Activated CD4-positive, alpha-beta memory T cell treated with anti-CD3 and anti-CD28 coated beads, Interleukin-2, amount 10 ng/mL, durations not matched to agents 7 days and 5 days (primary cell): ENCODE measurements at places on chromosomes 6 and 20. TPM values are rescaled to one million over a fixed set of nuclear protein-coding genes. Genes with fewer than 3 reads are reported as not detected.

- H3K36me3 ChIP-seq = no peaks in the 10 kb centered on the region
- H3K27ac ChIP-seq = no peak overlapping the region
- H3K4me3 ChIP-seq = no peak overlapping the region
- DNase-seq = no peak
- H3K4me1 ChIP-seq = no peaks in the 10 kb centered on the region
- no peaks in the 10 kb centered on the region for H3K27me3 ChIP-seq
These were observed 254.6 kb upstream of the NT5E start for GRCh38 chr6:85195243-85195642.

DNA sequence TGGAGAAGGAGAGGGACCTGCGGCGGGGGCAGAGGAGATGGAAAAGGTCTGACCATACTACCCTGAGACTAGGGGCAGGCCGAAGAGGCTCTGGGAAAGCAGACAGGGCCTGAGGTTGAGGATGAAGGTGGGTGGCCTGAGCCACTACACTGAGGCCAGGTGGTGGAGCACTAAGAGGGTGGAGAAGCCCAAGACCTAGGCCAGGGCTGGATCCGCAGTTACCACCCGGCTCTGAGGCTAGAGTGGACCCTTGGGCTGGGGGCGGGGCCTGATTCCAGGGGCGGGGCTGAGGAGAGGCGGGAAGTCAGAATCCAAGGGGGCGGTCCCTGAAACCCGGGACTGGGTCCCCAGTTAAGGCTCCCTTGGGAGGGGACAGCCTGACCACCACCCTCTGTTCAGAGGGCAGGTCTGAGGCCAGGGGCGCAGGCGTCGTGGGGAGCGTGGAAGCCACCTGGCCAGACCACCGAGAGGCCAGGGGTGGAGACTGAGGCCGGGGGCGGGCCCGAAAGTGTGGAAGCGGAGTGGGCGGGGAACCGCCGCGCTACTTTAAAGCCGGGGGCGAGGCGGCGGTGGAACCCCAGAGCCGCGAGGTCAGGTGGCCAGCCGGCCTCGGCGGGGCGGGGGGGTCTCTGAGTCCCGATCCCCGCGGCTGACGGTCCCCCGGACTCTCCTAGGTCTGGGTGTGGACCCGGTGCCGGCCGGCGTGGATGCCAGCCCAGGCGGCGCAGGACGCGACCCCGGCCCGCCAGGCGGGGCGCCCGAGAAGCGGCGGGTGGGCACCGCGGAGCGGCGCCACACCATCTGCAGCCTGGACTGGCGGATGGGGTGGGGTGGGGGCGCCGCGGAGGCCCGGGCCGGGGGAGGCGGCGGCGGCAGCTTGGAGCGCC lies 8.3 kb downstream of the CCM2L start:
- H3K4me1 ChIP-seq = peaks cover 23% of the 10 kb centered on the region
- H3K27me3 ChIP-seq = peaks cover 70% of the 10 kb centered on the region
- H3K4me3 ChIP-seq = peak overlapping the region; percentile 68
- H3K27ac ChIP-seq = no peak overlapping the region

- no peak for DNase-seq
- H3K4me3 ChIP-seq = no peak overlapping the region
- H3K27me3 ChIP-seq = peaks cover 15% of the 10 kb centered on the region
- no peaks in the 10 kb centered on the region for H3K36me3 ChIP-seq
- peaks cover 5% of the 10 kb centered on the region for H3K4me1 ChIP-seq
- H3K27ac ChIP-seq = no peak overlapping the region
These were observed 14.1 kb upstream of the KCNG1 start for GRCh38 chr20:51036827-51037531.

DNA sequence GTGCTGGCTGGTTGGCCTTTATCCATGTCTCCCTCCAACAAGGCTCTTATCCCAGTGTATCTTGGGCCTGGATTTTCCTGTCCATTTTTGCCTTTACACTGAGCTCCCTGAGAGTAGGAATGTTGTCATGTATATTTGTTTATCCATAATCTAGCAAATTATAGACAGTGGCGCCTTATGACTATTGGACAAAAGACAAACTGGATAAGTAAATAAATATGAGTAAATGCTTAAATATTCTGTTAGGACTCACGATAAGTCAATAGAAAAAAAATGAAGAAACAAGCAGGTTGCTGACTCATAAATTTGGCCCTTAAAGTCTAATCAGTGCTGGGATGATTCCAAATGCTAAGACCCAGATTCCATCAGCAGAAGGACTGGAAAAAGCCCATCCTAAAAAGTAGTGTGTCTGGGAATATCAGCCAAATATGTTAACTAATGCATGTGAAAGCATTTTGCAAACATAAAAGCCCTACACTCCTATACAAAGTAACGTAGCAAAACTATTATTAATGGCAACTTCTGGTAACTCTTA lies 55.0 kb upstream of the PCSK2 start:
- H3K36me3 ChIP-seq = no peaks in the 10 kb centered on the region
- H3K4me3 ChIP-seq = no peak overlapping the region
- DNase-seq = no peak
- no peaks in the 10 kb centered on the region for H3K4me1 ChIP-seq
- no peaks in the 10 kb centered on the region for H3K27me3 ChIP-seq

The SCRT2 gene
- total RNA-seq = not detected

- DNase-seq = no peak
- H3K27me3 ChIP-seq = no peaks in the 10 kb centered on the region
These were observed 60.5 kb upstream of the PRDM1 start for GRCh38 chr6:106025655-106026054.

The EIF6 gene
- total RNA-seq = 86.1 TPM

The MROH8 gene
- total RNA-seq = 1.7 TPM

DNA sequence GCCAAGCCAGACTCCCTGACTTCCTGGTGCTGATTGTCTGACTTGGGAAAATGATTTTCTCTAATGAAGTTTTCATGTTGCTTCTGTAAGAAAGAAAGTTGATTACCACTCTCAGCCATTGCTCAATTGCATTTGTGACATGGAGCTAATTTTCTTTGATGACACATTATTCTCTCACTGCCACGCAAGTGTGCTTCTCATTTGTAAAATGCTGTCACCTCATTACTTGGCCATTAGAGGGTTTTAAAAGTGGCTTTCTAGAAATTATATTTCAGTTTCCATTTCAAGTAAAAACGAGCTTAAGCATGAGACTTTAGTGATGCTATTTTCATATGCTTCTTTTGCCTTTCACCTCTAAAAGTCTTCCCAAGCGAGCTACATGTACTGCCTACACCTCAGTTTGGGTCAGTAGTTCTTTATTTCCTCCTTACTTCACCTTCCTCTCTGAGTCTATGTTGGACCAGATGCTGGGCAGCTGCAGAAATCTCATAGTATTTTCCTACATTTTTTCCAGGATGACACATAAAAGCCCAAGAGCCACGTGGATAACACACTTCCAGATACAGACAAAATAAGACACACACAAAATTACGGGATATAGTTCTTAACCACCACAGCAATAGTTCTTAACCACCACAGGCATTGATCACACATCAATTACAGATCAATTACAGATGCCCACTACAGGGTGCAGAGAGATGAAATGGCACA lies 6.3 kb upstream of the FAM210B start:
- no peaks in the 10 kb centered on the region for H3K4me1 ChIP-seq
- no peak overlapping the region for H3K27ac ChIP-seq
- H3K4me3 ChIP-seq = no peak overlapping the region
- H3K36me3 ChIP-seq = no peaks in the 10 kb centered on the region
- H3K27me3 ChIP-seq = peaks cover 10% of the 10 kb centered on the region

DNA sequence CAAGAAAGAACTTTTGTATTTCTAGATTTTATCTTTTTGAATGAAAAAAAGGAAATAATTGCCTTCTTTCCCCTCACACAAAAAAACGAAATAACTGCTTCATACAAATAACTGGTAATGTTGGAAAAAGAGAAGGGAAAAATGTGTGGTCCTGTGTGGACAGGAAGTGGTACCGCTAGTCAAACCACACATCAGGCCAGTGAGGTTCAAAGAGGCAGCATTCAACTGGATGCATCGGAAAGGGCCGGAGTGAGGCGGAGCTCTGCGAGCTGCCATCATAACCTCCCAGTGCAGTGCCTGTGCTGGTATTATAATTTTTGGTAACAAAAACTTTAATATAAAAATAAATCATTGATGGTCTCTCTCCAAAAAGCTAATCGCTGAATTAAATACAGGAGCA lies 111.2 kb downstream of the IRF4 start:
- DNase-seq = no peak
- peaks cover 85% of the 10 kb centered on the region for H3K4me1 ChIP-seq
- peak overlapping the region; percentile 83 for H3K4me3 ChIP-seq
- H3K36me3 ChIP-seq = peaks cover 4% of the 10 kb centered on the region
- peak overlapping the region; percentile 76 for H3K27ac ChIP-seq

- no peak for DNase-seq
- no peaks in the 10 kb centered on the region for H3K27me3 ChIP-seq
- no peaks in the 10 kb centered on the region for H3K36me3 ChIP-seq
- H3K4me1 ChIP-seq = peaks cover 4% of the 10 kb centered on the region
- H3K27ac ChIP-seq = no peak overlapping the region
These were observed 37.0 kb downstream of the TGM2 start for GRCh38 chr20:38127920-38128528.

GRCh38 chr6:149327638-149328037 lies 10.1 kb downstream of the TAB2 start:
- H3K4me3 ChIP-seq = no peak overlapping the region
- H3K4me1 ChIP-seq = peaks cover 89% of the 10 kb centered on the region
- H3K36me3 ChIP-seq = peaks cover 66% of the 10 kb centered on the region
- no peak overlapping the region for H3K27ac ChIP-seq
- DNase-seq = no peak

- H3K4me3 ChIP-seq = no peak overlapping the region
- no peaks in the 10 kb centered on the region for H3K4me1 ChIP-seq
- DNase-seq = no peak
- no peaks in the 10 kb centered on the region for H3K27me3 ChIP-seq
- H3K27ac ChIP-seq = no peak overlapping the region
These were observed 318.6 kb downstream of the PRKN start for GRCh38 chr6:162408826-162409535.

- H3K4me1 ChIP-seq = no peaks in the 10 kb centered on the region
- no peak overlapping the region for H3K27ac ChIP-seq
- H3K27me3 ChIP-seq = no peaks in the 10 kb centered on the region
- no peak overlapping the region for H3K4me3 ChIP-seq
- no peaks in the 10 kb centered on the region for H3K36me3 ChIP-seq
These were observed 16.2 kb downstream of the ADGRB3 start for GRCh38 chr6:68651011-68651985.

DNA sequence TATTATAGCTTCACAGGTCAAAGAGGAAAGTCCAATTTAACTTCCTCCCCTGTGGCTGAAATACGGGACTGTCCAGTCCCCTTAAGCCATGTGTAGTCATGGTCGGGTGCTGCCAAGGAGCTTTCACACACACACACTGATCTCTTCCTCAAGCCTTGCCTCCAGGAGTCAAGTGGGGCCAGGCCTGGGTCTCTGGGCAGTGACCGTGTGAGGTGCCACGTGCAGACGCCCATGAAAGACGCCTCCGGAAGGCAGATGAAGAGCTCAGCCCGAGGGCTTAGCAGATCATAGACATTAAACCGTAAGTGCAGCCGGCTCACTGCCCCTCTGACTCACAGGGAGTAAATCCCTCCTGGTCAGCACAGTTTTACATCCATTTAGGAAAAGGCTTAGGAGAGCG lies 4.2 kb downstream of the GABRR2 start:
- no peak overlapping the region for H3K27ac ChIP-seq
- H3K27me3 ChIP-seq = peaks cover 4% of the 10 kb centered on the region
- H3K36me3 ChIP-seq = no peaks in the 10 kb centered on the region
- no peak overlapping the region for H3K4me3 ChIP-seq

The ARMC2 gene
- total RNA-seq = 13.6 TPM

DNA sequence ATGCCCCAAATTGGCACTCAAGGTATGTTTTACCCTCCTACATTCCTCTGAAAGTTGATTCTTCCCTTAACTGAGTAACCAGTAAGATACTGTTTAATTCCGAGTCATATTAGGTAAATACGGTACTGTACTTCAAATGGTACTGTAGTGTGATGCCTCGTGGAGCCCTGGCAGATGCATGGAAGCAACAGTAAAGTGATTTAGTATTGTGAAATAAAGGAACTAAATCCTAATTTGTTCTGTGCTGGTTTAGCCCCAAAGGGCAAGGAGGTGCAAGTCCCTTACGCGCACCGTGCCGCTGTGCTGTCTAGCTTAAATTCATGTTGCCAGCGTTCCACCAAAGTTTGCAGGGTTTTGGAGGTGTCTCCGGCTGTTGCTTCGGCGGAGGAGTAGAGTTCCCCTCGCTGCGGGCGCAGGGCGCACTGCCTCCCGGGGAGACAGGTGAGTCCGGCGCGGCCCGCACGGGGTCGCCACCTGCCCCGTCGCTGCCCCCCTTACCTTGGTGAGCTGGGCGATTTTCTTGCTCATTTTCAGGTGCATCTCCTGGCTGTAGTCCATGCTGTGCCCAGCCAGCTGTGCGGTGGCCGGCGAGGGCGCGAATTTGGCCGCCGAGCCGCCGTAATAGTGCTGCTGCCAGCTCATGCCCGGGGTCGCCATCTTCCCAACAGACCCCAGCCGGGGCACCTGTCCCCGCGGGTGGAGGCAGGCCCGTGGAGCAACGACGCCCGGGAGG lies 655 bp downstream of the FAM184A start:
- peak overlapping the region; percentile 50 for H3K27ac ChIP-seq
- H3K4me3 ChIP-seq = peak overlapping the region; percentile 70
- peaks cover 10% of the 10 kb centered on the region for H3K27me3 ChIP-seq
- peak; percentile 63 for DNase-seq
- no peaks in the 10 kb centered on the region for H3K36me3 ChIP-seq

GRCh38 chr6:139638179-139638941 lies 263.9 kb upstream of the CITED2 start:
- no peak overlapping the region for H3K27ac ChIP-seq
- H3K36me3 ChIP-seq = no peaks in the 10 kb centered on the region
- DNase-seq = no peak
- peaks cover 6% of the 10 kb centered on the region for H3K27me3 ChIP-seq
- no peak overlapping the region for H3K4me3 ChIP-seq
- peaks cover 15% of the 10 kb centered on the region for H3K4me1 ChIP-seq

The THBD gene
- not detected for total RNA-seq

DNA sequence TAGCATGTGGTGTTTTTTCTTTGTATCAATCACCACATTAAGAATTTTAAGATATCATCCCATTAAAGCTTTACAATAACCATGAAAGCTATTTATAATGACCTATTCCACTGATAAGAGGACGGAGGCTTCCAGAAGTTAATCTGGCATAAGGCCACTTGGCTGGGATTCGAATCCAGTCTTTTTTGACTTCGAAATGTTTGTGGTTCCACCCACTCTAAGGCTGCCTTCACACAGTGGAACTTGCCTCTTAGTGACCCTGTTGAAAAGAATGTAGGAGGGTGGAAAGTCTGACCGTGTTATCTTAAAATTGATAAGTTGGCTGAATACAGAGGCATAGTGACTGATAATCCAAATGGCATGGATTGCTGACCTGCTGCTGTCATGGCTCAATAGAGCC lies 959.7 kb downstream of the KIF16B start:
- H3K36me3 ChIP-seq = no peaks in the 10 kb centered on the region
- no peaks in the 10 kb centered on the region for H3K4me1 ChIP-seq
- H3K27me3 ChIP-seq = no peaks in the 10 kb centered on the region
- DNase-seq = no peak
- H3K27ac ChIP-seq = no peak overlapping the region
- no peak overlapping the region for H3K4me3 ChIP-seq

The NOX3 gene
- not detected for total RNA-seq

- no peak overlapping the region for H3K27ac ChIP-seq
- no peaks in the 10 kb centered on the region for H3K27me3 ChIP-seq
- H3K4me3 ChIP-seq = no peak overlapping the region
- no peaks in the 10 kb centered on the region for H3K36me3 ChIP-seq
These were observed 28.2 kb upstream of the FABP7 start for GRCh38 chr6:122751326-122751725.
